SJSA1 (cell line): ENCODE measurements at places on chromosomes 7 and 10. TPM values are rescaled to one million over a fixed set of nuclear protein-coding genes. Genes with fewer than 3 reads are reported as not detected.

CRPPA gene
- total RNA-seq = 4.4 and 8.5 TPM in 2 replicates

AQP1 gene
- total RNA-seq = 0.18 TPM in 1 of 2 replicates, not detected in the other

DNA sequence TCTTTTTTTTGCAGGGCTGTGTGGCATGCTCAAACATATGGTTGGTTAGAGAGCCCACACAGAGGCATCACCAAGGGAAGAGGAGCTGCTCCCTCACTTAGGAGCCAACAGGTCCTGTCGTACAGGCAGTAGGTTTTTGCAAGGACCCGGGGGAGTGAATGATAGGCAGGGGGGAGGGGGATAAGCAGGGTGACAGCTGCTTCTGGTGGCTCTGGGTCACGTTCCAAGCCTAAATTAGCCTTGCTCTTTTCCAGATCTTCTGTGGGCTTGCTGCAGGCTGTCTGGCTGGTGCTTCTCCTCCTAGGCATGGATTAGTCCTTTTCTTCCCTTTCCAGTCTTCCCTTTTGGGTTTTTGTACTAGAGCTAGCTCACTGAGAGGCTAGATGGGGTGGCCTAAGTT lies 117.7 kb upstream of the PODXL start:
- no peaks in the 10 kb centered on the region for H3K4me1 ChIP-seq
- peaks cover 6% of the 10 kb centered on the region; the same call in 1 of the 2 replicates for H3K27me3 ChIP-seq
- no peak overlapping the region for H3K27ac ChIP-seq
- no peak for DNase-seq

GRCh38 chr7:127768241-127768640 lies 116.2 kb downstream of the SND1 start:
- H3K4me3 ChIP-seq = no peak overlapping the region
- peaks cover 47% of the 10 kb centered on the region for H3K4me1 ChIP-seq
- DNase-seq = no peak
- H3K27ac ChIP-seq = 0 out of 2 replicates have a peak overlapping the region, but pooled peaks have one; percentile 3
- H3K36me3 ChIP-seq = 0 out of 2 replicates have a peak, but pooled peaks cover 4% of the 10 kb centered on the region

DNA sequence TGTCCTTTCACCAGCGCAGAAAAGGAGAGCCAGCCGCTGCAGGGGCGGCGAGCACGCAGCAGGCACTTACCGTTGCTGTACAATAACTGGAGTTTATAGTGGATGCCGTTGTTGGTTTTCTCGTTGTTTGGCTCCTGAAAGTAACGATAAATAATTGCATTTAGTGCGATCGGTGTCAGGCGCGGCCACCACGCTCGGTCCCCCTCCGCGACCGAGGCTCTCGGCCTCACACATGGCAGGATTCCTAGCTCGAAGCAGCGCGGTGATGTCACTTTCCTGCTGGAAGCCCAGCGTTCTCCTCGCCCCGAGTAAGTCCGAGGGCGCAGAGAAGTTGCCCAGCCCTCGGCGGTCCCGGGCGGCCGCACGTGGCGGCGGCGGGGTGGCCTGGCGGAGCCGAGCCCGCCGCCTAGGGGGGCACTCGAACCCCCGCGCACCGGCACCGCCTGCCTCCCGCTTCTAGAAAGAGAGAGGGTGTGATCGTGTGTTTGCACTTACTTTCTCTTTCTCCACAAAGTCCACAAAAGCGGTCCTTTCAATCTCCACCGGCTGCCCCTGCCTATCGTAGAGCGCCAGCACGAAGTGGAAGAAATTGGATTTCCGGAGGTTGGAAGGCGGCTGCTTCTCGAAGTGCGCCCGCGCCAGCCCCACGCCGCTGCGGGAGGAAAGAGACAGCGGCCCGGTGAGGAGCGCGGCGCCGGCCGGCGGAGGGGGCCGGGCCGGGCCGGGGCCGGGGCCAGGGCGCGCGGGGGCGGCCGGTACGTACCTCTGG lies 1.0 kb downstream of the EBF3 start:
- H3K4me1 ChIP-seq = peaks cover 5% of the 10 kb centered on the region; the same call in 1 of the 2 replicates
- DNase-seq = no peak
- no peak overlapping the region for H3K27ac ChIP-seq
- H3K4me3 ChIP-seq = no peak overlapping the region
- no peaks in the 10 kb centered on the region for H3K36me3 ChIP-seq
- peaks cover 13% of the 10 kb centered on the region; the same call in 1 of the 2 replicates for H3K27me3 ChIP-seq

SLC18A2 gene
- not detected in 2 replicates for total RNA-seq

CCDC172 gene
- total RNA-seq = not detected in 2 replicates

GRCh38 chr10:65968871-65969270 lies 957.0 kb upstream of the LRRTM3 start:
- H3K4me3 ChIP-seq = no peak overlapping the region
- H3K36me3 ChIP-seq = no peaks in the 10 kb centered on the region
- no peak overlapping the region for H3K27ac ChIP-seq
- no peak for DNase-seq
- no peaks in the 10 kb centered on the region for H3K4me1 ChIP-seq

PIK3AP1 gene
- 0.41 and 0.95 TPM in 2 replicates for total RNA-seq

GRCh38 chr7:11458736-11459483 lies 373.1 kb downstream of the THSD7A start:
- no peaks in the 10 kb centered on the region for H3K36me3 ChIP-seq
- peaks cover 11% of the 10 kb centered on the region for H3K4me1 ChIP-seq
- H3K27me3 ChIP-seq = no peaks in the 10 kb centered on the region
- DNase-seq = peak; percentile 39
- no peak overlapping the region for H3K27ac ChIP-seq

DNA sequence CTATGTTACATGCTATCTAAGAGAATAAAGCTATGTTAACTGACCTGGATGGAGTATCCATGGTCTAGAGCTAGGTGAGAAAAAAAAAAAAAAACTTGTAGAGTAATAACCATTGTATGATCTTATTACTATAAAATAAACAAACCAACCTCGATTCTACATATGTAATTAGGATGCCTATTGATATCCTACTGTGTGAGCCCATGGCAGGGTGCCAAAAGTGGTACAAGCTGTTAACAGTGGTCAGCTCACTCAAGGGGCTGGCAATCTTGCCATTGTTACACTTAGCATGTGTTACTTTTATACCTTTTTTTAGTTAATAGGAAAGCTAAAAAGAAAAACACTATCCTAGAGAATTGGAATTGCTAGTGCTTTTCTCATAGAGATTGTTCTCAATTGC lies 13.5 kb upstream of the IL6 start:
- H3K27ac ChIP-seq = no peak overlapping the region
- H3K27me3 ChIP-seq = no peaks in the 10 kb centered on the region
- H3K36me3 ChIP-seq = no peaks in the 10 kb centered on the region
- H3K4me3 ChIP-seq = no peak overlapping the region
- H3K4me1 ChIP-seq = peaks cover 15% of the 10 kb centered on the region

ZDHHC6 gene
- total RNA-seq = 13.8 and 24.5 TPM in 2 replicates

ANKRD7 gene
- 0.55 TPM in 1 of 2 replicates, not detected in the other for total RNA-seq

MSS51 gene
- 0.22 and 0.71 TPM in 2 replicates for total RNA-seq

GRCh38 chr10:19872504-19873271 lies 56.5 kb downstream of the PLXDC2 start:
- H3K27ac ChIP-seq = no peak overlapping the region
- H3K4me3 ChIP-seq = no peak overlapping the region
- no peaks in the 10 kb centered on the region for H3K27me3 ChIP-seq
- H3K36me3 ChIP-seq = no peaks in the 10 kb centered on the region
- no peaks in the 10 kb centered on the region for H3K4me1 ChIP-seq

GRCh38 chr7:134174795-134175261 lies 47.7 kb downstream of the LRGUK start:
- no peaks in the 10 kb centered on the region; the same call in 1 of the 2 replicates for H3K27me3 ChIP-seq
- H3K36me3 ChIP-seq = no peaks in the 10 kb centered on the region

SMKR1 gene
- 1.7 TPM in 1 of 2 replicates, not detected in the other for total RNA-seq

ERV3-1 gene
- total RNA-seq = 1.5 and 4.0 TPM in 2 replicates

PNLIPRP1 gene
- total RNA-seq = not detected in 2 replicates

TRPV5 gene
- not detected in 2 replicates for total RNA-seq

- H3K36me3 ChIP-seq = no peaks in the 10 kb centered on the region
- no peaks in the 10 kb centered on the region for H3K4me1 ChIP-seq
- H3K4me3 ChIP-seq = no peak overlapping the region
- no peak for DNase-seq
- H3K27ac ChIP-seq = no peak overlapping the region
- H3K27me3 ChIP-seq = 0 out of 2 replicates have a peak, but pooled peaks cover 4% of the 10 kb centered on the region
Observed at GRCh38 chr7:35781200-35781701, 19.6 kb upstream of the SEPTIN7 start.

CYTH3 gene
- total RNA-seq = 38.6 and 47.8 TPM in 2 replicates

DNA sequence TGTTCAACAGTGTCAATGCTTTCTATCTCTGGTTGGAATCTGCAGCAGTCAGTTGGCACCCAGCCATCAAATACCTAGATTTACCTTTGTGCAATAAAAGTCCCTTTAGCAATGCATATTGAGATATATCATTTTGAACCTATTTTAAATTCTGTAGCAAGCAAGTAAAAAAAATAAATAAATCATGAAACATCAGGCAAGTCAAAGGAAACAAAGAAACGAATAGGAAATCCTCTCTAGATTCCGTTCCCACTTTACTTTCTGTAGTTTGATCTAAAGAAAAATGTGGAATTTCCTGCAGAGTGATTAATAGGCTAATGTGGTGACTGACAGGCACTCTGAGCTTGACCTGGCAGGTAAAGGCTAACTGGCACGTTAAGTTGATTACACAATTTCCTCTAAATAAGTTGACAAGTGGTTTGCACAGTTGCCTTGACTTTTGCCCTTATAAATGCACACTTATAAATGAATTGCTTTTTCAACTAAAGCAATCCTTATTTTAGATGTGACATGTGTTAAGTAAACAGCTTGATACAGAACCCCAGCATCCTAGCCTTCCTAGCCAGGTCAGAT lies 208.1 kb upstream of the TCF7L2 start:
- no peaks in the 10 kb centered on the region for H3K27me3 ChIP-seq
- no peak overlapping the region for H3K27ac ChIP-seq

DNA sequence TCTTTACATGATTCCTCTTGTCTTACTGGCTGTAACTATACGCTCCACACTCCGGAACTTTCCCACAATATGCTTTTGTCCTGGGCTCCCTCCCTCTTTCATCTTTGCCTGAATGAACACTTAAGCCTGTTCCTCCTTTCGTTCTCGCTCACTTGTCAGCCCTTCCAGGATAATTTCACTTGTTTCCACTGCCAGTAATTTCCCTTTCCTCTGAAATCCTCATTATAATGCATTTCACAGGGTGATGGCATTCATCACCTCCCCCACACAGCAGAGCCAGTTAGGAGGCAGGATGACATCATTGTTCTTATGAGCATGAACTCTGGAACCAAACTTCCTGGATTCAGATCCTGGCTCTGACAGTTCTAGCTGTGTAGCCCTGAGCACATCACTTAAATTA lies 372.6 kb downstream of the GPR158 start:
- no peak overlapping the region for H3K4me3 ChIP-seq
- no peak for DNase-seq
- H3K27ac ChIP-seq = no peak overlapping the region
- peaks cover 23% of the 10 kb centered on the region for H3K27me3 ChIP-seq
- no peaks in the 10 kb centered on the region for H3K4me1 ChIP-seq

- no peaks in the 10 kb centered on the region for H3K36me3 ChIP-seq
- H3K27me3 ChIP-seq = no peaks in the 10 kb centered on the region
- no peak overlapping the region for H3K4me3 ChIP-seq
- no peak for DNase-seq
- no peak overlapping the region for H3K27ac ChIP-seq
- peaks cover 15% of the 10 kb centered on the region for H3K4me1 ChIP-seq
Observed at GRCh38 chr7:121537031-121537430, 140.9 kb upstream of the FAM3C start.

GRCh38 chr7:9030976-9031375 lies 597.6 kb downstream of the NXPH1 start:
- H3K36me3 ChIP-seq = no peaks in the 10 kb centered on the region
- H3K4me1 ChIP-seq = no peaks in the 10 kb centered on the region
- no peak overlapping the region for H3K27ac ChIP-seq
